NT2/D1 (cell line): ENCODE measurements at places on chromosomes 2 and 18.

- no peak for DNase-seq
Observed at GRCh38 chr2:210445116-210445707, 31.3 kb downstream of the LANCL1 start.

DNA sequence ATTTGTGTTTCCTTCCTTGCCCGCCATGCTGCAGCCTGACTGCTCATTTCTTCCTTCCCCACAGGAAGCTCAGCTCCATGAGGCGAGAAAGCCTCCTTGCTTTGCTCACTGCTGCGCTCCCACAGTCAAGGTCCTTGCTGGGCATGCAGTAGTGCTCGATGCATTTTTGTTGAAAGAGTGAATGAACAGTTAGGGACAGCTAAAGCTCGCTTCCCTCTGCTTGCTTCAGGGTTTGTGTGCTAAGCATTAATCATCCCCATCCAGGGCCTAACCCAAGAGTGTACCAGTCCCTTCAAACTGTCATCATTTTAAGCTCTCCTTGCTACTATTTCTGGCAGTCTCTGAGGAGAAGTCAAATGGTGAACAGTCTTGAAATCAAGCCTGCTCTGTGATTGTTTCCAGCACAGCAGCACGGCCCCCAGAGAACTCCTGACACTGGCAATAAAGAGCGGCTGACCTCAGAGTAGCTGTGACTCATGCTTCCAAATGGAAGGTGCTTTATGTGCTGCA lies 171.7 kb upstream of the SOX11 start:
- no peak for DNase-seq

- DNase-seq = no peak
Observed at GRCh38 chr2:177998006-177998405, 74.6 kb downstream of the PDE11A start.

- DNase-seq = no peak
Observed at GRCh38 chr2:18271370-18272147, 288.9 kb downstream of the RDH14 start.

GRCh38 chr2:59308108-59308507 lies 1067.0 kb upstream of the FANCL start:
- DNase-seq = no peak

- no peak for DNase-seq
Observed at GRCh38 chr2:8548065-8548618, 133.7 kb upstream of the ID2 start.

GRCh38 chr2:171966235-171966634 lies 33.5 kb upstream of the METAP1D start:
- no peak for DNase-seq

GRCh38 chr18:50340078-50340477 lies 34.8 kb upstream of the SKA1 start:
- no peak for DNase-seq

- no peak for DNase-seq
Observed at GRCh38 chr2:57453945-57454344, 592.7 kb upstream of the VRK2 start.

GRCh38 chr18:23662309-23663263 lies at the start of gene ANKRD29:
Gene ANKRD29 (minus strand): TSS chr18:23662911. CDS start chr18:23662730, 181 bp downstream.
- no peak for DNase-seq

GRCh38 chr18:54127759-54128378 lies 96.6 kb downstream of the MBD2 start:
- DNase-seq = peak; percentile 43

DNA sequence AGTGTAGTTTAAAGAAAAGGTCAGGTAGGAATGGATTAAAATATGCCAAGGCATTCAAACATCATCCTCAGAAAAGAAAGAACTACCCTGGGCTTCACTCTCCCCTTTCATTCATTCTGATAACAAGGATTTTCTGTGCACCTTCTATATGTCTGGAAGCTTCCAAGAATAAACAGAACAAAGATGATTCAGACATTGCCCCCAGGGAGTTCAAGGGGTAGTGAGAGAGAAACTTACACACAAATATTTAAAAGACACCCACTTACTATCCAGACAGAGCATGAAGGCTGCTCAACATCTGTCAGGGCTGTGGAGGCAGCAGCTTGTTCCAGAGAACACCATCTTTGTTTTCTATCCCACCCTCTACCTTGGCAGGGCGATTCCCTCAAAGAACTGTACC lies 140.5 kb downstream of the ALK start:
- DNase-seq = no peak

GRCh38 chr2:45237850-45238542 lies 228.7 kb upstream of the SIX2 start:
- DNase-seq = no peak

DNA sequence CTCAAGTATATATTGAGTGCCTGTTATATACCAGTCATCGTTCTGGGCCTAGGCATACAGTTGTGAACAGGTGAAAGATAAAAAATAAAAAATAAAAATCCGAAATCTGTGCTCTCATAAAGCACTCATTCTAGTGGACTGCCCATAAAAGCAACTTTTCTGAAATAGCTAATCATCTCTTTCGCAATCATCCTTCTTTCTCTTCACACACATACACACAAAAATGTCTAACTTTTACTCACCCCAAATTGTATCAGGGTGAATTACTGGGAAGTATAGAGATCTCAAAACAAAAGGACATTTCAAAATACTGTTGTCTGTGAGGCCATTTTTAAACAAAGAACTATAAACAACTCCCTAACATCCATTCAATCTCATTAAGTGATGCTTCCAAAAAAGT lies 29.6 kb upstream of the ORC2 start:
- no peak for DNase-seq

- no peak for DNase-seq
Observed at GRCh38 chr2:189783451-189783926, 650 bp downstream of the ORMDL1 start.

DNA sequence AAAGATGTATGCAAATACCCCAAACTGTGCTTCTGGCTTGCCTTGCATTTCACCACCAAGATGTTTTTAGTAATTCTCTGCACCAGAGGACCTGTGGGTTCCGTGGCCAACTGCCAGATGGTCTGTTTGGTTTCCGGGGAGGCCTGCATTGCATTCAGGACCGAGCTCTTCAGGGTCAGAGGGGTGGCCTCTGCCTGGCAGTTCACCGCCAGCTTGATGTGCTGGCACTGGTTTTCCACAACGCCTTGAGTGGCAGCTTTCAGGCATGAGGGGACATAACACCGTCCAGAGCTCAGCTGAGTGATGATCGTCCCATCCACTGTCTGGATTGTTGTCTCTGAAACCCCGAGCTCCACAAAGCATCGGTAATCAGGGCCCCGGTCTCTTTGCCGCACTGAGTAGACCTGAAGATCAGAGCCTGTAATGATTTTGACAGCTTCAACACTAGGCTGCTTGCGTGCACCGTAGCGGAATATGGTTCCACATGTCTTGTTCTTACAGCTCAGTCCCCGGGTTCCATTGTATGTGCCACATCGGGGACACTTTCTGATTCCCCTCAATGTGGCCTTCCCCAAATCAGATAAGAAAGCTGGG lies 9.4 kb downstream of the C2orf42 start:
- no peak for DNase-seq

- no peak for DNase-seq
Observed at GRCh38 chr2:205464681-205465080, 217.6 kb upstream of the NRP2 start.

DNA sequence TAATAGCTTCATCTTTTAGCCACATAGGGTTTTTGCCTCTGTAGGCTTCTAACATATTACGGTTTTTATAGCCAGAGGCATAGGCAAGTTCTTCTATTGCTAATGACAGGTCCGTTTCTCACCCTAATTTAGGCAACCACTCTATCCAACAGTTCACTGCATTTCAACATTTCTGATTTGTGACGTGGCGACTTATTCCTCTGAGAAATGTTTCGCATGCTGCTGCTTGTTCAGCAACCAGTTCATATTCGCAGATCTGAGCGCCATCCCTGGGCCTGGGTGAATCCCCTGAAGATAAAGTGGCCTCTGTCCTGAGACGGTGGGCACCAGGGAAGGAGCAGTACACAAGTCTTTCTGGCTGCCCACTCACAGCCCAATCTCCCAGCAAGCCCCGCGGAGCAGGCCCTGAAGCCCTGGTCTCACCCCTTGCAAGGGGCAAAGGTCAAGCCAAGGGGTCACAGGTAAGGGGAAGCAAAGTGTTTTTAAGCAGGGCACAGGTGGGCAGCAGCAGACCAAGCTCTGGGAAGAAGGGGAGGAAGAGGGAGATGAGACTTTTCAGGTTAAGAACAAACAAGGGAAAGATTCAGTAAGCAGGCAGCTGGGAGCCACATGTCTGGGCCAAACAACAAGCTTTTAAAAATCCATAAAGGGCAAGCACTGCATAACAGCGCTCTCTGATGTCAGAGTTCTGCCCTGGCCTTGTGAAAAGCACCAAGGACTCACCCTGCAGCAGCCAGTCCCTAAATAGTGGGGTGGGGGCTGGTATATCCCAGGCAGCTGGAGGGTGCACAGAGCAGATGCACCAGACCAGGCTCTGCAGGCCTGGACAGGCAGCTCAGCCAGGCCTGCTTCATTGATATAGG lies 10.8 kb upstream of the COX7A2L start:
- DNase-seq = no peak
